Cortex of kidney (tissue), 1 donor: ENCODE measurements at places on chromosomes 13 and 19.

- no peak for DNase-seq
These were observed 393.7 kb upstream of the ARGLU1 start for GRCh38 chr13:106961651-106962050.

DNA sequence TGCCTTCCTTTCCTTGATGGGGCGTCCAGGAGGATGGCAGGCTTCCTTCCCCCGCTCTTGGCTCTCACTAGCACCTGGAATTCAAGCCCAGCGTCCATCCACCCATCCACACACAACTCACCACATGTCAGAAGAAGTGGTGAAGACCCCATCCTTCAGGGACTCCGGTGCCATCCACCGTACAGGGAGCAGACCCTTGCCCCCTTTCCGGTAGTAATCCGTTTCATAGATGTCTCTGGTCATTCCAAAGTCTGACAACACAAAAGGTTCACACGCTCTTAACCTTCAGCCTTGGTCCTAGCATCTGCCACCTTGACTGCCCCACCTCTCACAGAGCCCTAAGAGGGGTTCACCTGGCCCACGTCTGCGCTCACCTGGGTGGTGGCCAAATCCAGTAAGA is 51.0 kb downstream of the ZNF557 start:
- DNase-seq = no peak

DNA sequence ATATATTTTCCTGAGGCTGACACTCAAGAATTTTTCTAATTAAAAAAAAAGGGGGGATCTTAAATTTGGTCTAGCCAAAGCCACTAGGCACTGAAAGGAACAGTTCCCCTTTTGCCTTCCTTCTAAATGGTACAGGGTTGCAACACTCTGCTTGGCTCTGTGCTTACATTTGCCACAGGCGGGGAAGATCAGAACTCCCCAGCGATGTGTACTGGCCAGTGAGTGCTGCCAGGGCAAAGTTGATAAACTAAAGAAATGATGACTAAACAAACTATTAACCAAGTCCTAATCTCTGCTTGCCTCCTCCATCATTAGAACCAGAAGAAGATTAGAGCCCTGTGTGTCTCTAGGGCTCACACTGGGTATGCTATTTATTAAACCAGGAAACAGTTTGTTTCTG is 75.3 kb upstream of the SCEL start:
- no peak for DNase-seq

DNA sequence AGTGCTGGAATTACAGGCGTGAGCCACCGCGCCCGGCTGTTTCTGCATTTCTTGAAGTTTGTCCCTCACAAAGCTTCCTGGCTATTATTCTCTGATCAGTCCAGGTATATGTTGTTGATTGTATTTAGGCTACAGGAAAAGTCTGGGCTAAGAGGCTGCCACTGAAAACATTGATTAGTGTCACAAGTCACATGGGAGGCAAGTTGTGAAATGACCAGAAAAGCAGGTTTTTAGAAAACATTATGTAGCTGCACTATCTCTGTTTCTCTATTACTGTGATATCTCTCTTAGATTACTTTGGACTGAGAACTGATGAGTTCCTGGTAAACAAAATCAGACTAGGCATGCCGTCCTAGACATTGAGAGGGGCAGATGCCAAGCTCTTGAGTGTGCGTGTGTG is 16.0 kb upstream of the ZDHHC20 start:
- no peak for DNase-seq

- DNase-seq = no peak
These were observed 57.1 kb downstream of the ALOX5AP start for GRCh38 chr13:30792285-30793000.

- DNase-seq = no peak
These were observed 17.2 kb downstream of the CCDC97 start for GRCh38 chr19:41327076-41327575.

DNA sequence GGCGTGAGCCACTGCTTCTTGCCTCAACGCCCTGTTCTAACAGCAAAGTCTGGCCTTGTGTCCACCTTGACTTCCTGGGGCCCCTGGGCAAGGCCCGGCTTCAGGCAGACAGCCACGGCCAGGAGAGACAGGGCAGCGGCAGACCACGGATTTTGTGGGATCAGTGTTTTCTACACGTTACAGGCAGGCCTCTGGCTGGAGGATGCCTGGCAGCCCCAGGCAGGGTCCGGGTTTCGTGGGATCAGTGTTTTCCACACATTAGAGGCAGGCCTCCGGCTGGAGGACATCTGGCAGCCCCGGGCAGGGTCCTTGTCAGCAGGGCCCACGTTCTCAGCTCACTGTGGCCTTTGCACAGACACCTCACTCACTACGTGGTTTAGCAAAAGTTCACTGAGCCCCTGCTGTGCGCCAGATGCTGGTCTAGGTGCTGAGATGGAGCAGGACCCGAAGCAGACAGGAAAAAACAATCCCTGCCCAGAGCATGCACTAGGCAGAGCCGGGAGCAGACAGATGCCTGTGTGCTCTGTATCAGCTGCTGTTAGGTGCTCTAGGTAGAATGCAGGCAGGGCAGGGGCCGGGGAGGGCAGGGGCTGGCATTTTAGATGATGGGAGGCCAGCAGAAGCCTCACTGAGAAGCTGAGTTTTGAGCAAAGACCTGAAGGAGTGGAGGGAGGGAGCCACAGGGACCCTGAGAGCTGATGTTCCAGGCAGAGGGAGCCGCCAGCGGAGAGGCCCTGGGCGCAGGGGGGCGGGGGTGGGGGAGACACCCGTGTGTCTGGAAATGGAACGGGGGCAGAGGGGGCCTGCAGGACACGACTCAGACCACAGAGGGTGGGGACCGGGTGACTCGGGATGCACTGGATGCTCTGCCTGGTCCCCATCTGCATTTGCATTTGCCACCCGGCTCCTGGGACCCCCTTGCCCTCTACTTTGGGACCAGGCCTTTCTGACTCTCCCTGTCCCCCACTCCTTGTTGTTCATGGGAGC is 25.0 kb upstream of the NCCRP1 start:
- no peak for DNase-seq

DNA sequence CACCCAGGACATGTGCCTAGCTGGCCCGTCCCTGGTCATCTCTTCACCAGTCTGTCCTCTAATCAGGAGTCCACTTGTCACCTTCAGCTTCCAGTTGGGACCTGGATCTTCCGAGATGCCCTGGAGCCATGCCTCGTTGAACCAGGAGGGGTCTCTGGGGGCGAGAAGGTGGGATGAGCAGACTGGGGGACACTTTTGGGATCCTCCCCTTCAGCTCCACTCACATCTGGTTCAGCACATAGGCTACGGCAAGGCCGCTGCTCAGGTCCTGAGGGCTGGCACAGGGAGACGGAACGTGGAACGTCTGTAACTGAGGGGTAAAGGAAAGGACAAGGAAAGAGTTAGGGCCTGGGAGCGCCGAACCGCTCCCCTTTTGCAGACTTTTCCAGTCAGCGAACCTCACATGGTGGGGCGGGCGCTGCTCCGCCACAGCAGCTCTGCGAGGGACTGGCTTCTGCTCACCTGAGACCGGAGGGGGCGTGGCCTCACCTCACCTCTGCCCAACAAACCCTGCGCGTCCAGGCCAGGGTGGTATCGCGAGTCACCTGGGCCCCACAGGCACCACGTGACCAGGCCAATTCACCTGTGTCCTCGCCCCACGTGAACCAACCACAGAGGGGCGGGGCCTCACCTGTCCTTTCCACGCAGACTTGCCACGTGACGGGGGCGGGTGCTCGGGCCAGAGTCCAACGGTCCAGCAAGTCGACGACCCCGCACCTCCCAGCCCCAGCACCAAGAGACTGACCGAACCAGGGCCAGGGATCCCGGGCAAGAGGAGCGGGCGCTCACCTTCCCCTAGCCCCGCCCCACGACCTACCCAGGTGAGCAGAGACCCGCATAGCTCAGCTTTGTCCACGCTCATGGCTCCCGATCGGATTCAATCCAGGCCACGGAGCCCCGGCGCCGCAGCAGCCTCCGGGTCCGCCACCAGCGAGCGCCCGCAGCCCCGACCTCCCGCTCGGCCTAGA is at the start of gene HOOK2:
TSS of gene HOOK2 (minus strand) at position 965 of the 968 bp plus-strand sequence. CDS start at position 862, 103 bp downstream.
- DNase-seq = no peak

GRCh38 chr13:38686577-38687245 is at the start of gene FREM2:
FREM2 (plus strand) TSS chr13:38687077; CDS start chr13:38687345, 268 bp downstream.
- DNase-seq = no peak

DNA sequence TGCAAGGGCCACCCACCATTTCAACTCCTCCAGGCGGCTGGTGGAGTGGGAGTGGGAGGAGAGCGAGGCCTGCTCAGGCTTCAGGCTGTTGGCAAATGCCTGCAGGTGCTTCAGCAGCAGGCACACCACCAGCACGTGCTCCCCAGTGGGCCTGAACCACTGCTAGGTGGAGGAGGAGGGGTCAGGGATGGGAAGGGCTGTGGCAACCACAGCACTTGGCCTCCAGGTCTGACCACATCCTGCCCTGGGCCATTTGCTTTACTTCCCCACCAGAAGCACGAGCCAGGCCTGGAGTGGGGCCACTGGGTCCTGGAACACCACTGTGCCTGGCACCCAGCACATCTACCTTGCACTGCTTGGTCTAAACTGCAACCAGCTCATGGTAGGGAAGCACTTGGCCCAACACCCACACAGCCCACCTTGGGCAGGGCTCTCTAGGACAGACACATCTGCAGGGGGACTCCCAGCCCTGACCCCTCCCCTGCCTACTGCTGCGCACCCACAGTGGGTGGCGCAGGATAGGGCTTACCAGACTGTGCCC is 26.2 kb downstream of the TUBA3C start:
- no peak for DNase-seq

DNA sequence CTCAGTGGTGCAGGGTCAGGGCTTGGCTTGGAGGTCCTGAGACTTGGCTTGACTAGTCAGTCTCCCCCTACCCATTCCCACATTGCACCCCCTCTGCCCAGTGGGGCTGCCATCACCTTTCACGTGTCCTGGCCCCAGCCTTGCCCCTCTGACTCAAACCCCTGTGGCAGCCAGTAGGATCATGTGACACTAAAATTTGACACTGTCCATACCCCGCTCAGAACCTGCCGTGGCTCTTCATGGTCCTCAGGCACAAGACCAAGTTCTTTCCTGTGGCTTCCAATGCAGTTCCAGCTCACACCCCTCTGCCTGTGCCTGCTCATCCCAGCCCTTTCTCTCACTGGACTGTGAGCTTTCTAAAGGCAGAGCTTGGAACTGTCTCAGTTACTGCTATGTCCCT is 2.2 kb downstream of the PSMD8 start:
- DNase-seq = no peak

DNA sequence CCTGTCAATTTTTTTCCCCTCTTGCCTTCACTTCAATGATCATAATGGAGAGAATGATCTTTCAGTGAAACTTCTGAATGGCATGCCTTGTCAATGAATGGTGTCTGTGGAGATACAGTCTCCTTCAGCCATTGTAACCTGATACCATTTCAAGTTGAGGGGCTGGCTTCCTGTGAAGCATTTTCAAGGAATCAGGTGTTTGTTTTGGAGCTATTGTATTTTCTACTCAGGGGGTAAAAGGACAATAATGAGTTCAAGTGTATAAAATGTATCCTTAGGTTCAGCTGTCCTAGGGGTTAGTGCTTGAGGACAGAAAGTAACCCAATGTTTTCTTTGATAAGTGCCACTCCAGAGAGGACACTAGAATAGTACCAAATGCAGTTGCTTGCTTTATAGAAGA is 23.8 kb upstream of the CBY2 start:
- no peak for DNase-seq

- DNase-seq = no peak
These were observed 30.1 kb downstream of the TPP2 start for GRCh38 chr13:102626928-102627327.

DNA sequence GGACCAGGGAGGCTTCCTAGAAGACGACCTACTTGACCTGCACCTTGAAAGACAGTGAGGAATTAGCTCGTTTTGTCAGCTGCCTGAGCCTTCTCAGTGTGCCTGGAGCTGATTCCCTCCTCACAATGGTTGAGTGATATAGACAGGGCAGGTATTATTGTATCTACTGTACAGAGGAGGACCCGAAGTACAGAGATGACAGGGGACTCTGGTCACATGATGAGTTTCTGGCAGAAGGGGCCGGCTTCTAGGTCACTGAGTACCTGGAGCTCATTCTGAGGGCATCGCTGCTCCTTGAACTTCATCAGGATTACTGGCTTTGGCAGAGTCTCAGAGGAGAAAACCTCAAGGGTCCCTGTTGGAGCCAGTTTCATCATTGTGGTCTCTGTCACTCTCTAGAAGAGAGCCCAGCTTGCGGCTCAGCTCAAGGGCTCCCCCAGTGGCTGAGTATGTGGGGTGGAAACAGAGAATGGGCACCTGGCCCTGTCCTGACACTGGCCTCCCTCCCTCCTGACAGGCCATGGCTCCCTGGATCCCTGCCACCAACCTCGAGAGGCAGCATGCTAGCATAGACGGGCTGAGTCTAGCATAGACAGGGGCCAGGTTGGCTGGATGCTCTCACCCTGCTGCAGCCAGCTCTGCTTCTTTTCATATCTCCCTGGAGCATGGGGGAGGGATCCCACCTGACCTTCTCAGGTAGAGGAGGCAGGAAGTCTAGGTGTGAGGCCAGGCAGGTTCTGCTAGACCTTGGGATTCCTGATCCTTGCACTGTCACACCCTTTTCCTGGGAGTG is 38.7 kb downstream of the NFIX start:
- DNase-seq = no peak

- no peak for DNase-seq
These were observed 869.0 kb upstream of the PRR20A start for GRCh38 chr13:56271686-56272085.

DNA sequence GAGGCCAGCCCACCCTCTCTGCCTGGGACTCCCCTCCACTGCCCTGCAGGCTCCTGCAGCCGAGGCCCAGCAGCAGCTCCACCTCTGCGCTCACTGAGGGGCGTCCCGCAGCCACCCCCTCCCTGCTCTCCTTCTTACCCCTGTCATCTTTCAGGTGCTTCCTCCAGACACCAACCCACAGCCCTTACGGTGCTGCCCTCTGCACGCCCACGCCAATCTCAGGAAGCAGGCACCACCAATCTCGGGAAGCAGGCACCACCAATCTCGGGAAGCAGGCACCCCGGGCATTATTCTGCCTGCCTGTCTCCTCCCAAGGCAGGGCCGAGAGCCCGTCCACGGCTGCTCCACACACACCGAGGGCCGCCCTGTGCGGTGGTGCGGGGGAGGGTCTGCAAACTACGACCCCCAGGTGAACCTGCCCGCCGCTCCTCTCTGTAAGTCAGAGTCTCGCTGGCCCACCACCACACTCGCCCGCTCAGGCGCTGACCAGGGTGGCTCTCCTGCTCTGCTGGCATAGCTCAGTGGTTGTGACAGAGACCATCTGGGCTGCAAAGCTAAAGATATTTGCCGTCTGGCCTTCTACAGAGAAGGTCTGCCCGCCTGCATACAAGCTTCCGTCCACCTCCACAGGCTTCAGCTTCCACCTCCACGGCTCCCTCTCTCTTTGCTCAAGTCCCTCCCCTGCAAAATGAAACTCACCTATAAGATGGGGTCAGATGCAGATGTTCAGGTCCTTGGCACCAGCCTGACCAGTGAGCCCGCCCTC is 2.9 kb downstream of the LSM7 start:
- no peak for DNase-seq
